Cortex of kidney (tissue), 1 donor: ENCODE measurements at places on chromosomes 5 and 9.

- DNase-seq = no peak
These were observed 142.3 kb upstream of the OTULINL start for GRCh38 chr5:14439087-14439871.

DNA sequence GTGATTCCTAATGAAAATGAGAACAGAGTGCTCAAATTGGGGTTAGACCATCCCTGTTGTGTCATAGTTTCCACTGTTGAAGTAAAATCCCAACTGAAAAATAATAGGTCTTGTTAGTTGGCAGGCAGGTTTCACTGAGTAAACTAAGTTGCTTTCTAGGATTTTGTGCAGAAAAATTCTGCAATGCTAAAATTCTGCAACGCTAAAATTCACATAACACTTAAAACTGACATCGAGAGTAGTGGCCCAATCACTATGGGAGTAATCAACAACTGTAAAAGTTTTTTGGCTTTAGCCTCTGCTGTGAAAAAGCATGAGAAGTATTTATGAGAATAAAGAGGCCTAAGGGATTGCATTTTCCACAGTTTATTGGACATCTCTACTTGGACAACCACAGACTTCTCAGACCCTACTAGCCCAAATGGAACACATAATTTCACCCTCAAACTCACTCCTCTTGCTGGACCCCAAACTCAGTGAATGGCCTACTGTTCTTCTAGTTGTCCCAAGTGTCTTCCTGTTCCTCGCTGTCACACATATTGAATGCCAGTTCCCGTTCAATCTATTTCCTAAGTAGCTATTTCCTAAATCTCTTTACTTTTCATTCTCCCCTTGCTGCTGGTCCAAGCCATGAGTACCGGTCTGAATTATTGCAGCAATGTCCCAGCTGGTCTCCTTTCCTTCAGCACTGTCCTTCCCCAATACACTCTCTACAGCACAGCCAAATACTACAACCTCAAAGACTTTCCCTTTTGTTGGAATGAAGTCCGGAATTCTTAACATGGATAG is 355.4 kb downstream of the PDE4D start:
- DNase-seq = no peak

DNA sequence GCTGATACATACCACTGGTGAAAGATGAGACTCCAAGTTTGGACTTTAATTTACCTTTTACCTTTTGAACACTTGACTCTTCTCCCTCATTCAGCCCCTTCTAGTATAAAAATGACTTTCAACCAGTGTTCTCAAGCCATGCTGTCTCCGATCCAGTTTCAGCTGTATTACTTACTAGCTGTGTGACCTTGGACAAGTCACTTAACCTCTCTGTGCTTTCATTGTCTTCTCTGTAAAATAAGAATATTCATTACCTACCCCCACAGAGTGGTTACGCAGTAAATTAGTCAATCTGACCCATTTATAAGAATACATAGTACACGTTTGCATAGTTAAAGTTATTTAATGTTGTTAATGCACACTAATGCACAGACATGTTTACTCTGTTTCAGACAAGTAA is 12.6 kb upstream of the CEMIP2 start:
- DNase-seq = no peak

DNA sequence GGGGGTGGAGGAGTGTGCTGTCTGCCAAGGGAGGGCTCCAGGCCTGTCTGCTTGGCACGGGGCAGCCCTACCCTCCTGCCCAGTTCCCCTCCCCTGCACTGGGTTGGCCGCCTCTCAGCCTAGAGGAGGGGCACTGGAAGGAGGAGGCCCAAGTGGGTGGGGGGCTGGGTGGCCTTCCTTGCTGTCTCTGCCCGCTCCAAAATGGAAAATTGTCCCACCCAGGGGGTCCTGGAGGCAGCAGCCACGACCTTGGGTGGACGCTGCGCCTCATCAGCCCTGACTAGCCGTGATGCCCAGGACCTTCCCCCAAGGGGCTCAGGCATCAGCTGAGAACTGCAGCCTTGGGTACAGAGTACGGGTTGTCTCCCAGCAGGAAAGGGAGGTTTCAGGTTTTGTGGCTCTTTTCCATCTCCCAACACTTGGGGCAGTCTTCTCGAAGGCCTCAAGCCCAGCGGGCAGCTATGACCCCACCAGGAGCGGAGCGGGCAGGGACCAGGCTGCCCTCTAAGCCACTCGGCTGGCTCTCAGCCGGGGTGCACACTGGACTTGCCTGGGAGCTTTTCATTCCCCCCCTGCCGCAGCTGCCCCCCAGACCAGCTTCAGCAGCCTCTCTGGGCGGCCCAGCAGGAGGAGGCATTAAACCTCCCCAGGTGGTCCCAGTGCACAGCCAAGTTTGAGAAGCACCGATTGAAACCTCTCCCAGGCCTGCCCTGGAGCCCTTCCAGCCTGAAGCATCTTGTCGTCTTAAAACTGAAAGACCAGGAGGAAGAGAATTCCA is 20.6 kb downstream of the NTNG2 start:
- no peak for DNase-seq

GRCh38 chr5:142587354-142587965 is 98.4 kb downstream of the FGF1 start:
- DNase-seq = no peak

GRCh38 chr5:148437249-148437648 is 53.5 kb downstream of the FBXO38 start:
- DNase-seq = no peak

GRCh38 chr5:66130493-66130892 is 13.6 kb upstream of the SREK1 start:
- DNase-seq = no peak

DNA sequence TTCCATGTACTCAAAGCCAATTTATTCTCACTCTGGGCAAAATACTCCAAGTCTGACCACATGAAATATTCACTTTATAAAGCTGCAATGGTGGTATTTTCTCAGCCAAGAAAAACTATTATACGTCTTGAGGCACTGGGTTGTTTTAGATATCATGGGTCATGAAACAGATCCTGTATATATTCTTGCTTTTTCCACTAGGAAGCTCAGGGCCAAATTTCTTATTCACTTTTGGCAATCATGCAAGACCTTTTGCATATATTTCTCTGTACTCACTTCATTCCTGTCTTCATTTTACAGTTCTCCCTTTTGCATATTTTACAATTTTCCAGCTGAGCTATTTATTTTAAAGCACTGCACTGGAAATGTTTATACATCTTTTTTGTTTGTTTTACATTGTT is 49.8 kb downstream of the GABBR2 start:
- no peak for DNase-seq

DNA sequence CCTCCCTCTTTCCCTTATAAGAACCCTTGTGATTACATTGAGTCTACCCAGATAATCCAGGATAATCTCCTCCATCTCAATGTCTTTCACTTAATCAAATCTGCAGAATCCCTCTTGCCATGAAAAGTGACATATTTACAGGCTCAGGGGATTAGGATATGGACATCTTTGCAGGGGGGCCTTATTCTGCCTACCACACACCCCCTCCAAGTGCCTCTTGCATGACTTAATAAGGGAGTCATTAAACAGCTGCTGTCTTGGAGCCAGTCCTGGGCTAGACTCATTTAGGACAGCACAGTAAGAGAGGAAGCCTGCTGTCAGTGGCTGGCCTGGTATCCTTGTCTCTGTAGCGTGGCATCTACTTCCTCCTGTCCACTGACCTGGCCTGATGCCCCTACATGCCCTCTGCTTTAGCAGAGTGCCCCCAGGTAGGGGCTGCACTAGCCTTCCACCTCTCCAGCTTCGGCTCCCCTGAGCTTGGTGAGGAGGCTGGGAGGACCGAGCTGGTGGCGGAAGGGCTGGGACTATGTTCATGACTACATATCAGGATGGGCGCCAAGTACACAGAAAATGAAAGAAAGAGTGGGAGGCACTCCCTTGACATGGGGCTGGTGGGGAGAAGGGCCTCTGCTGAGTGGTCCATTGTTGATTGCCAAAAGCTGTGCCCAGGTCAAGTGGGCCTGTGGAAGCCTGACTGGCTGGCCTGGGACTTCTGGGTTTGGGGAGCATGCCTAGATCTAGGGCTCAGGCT is 17.2 kb downstream of the ENHO start:
- no peak for DNase-seq

DNA sequence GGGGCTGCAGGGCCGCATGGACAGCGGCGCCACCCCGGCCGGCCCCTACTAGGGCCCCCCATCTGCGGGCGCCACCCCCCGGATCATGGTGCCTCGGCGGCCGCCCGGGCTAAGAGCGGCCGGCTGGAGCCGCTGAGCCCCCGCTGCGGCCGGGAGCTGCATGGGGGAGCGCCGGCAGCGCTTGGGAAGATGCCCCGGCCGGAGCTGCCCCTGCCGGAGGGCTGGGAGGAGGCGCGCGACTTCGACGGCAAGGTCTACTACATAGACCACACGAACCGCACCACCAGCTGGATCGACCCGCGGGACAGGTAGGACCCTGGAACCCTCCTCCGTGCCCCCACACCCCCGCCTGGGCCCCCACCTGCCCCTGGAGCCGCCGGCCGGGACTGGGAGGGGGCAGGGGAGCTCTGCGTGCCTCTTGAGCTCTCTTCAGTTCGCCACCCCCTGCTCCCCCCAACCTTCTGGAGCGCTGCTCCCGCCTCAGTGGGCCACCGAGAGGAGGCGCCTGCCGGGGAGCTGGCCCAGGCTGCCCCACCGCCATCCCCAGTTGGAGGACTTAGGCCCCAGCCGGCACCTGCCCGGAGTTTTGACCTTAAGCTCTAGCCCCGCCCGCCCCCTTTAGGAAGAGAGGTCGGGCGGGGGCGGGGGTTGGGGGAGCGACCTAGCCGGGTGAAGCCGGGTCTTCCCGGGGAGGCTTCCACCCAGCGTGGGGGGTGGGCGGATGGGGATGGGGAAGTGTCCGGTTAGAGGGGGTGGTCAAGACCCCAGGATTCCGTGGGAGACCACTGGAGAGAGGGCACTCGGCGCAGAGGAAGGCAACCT is 730 bp downstream of the WWC1 start:
- no peak for DNase-seq

- no peak for DNase-seq
These were observed 681 bp downstream of the CPLANE1 start for GRCh38 chr5:37248421-37248969.

- DNase-seq = no peak
These were observed 29.8 kb downstream of the PIK3R1 start for GRCh38 chr5:68245319-68245718.

DNA sequence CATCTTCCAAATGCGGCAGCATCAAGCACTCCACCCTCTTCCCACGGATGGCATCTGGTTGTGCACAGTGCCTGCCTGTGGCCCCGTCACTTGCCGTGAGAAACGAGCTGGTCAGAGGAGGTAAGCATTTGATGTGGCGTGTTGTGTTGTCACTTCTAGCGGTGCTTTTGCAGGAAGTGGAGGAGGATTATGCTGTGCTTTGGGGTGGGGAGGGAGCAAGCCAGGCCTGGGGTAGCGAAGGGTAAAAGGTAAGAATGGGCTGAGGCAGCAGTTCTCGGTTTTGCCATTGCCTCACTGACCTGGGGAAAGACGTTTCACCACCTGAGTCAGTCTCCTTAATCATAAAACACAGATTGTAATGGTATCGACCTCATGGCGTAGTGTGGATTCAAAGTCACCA is 2.3 kb upstream of the POMT1 start:
- no peak for DNase-seq

- DNase-seq = no peak
These were observed 139.1 kb upstream of the FSTL4 start for GRCh38 chr5:133751421-133751820.

DNA sequence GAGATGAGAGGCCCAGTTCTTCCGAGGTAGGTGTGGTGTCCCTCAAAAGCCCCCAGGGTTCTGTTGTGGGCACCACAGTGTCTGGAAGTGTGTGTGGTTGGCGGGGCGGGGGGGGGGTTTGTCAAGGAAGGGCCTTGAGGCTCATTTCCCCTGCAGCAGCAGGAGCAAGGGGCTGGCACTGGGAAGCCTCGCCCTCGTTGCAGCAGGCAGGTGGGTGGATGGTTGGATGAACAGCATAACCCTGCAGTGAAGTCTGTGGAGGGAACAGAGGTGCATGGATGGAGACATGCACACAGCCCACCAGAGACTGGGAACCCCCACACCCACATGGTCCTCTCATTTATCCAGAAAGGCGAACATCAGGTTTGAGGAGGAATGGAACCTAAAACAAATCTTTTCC is 2.0 kb upstream of the SPATA31E1 start:
- no peak for DNase-seq

DNA sequence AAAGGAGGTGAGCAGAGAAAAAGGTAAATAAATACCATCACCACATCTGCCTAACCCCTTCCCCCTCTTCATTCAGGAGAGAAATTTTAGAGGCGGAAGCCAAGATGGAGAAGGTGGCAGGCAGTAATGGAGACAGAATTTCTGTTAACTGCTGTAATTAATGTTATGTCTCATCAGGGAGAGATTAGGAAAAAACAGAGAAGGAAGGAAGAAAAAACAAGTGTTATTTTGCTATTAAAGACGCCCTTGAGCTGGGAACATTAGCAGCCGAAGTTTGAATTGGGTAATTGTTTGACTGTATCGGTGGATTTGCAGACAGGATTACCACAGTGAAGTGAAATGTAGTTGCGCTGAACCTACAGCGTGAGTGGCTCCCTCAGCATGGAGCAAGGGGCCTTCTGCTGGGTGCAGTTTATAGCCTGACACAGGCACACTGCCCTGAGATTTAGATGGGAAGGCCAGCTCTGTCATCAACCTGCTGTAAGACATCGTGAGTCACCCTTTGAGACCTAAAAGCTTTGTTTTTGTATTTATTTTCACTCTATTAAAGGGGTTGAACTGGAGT is 136.3 kb downstream of the ASTN2 start:
- DNase-seq = no peak

GRCh38 chr5:139396691-139397090 is 1.8 kb upstream of the PROB1 start:
- no peak for DNase-seq

- DNase-seq = no peak
These were observed 74.7 kb downstream of the AOPEP start for GRCh38 chr9:94801234-94801633.

DNA sequence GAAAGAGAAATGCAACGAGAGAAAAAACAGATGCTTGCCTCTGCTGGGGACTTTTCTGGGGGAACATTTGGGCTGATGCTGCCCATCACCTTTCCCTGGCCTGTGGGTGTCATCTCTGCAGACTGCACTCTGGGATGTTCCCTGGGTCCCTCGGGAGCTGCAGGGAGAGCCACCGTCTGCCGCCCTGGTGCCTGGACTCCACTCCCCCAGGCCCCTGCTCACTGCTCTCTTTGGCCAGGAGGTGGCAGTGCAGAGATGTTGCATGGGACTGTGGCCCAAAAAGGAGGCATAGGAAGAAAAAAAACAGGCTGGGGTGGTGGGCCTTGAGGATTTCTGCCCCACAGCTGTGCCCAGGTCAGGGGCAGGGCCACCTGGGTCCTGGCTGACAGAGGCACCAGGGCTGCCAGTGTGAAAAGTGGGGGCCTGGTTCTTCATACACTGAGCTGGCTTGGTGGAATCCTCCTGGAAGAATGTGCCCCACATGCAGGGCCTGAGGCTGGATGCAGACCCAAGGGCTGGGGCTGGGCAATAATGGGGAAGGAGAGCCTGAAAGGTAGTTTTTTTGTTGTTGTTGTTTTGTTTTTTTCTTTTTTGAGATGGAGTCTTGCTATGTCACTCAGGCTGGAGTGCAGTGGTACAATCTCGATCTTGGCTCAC is 353.6 kb downstream of the SLIT3 start:
- no peak for DNase-seq

DNA sequence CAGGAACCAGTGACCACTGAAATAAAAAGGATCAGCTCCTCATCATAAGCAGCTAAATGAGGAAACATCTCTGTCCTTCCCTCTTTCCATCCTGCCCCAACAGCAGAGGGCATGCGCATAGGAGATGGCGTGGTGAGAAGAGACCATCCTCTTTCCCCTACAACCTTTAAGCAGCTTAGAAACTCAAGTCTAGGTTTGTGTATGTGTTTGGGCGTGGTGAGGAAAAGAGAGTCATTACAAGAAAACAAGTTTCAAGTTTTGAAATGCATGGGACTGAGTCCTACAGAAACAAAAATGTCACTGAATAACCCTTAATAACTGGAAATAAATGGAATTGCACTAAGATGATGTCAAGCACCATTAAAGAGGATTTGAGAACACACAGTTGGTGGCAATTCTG is 96.4 kb upstream of the IL12B start:
- no peak for DNase-seq
